T-helper 17 cell (primary cell): ENCODE measurements at places on chromosomes 6 and 20.

DNA sequence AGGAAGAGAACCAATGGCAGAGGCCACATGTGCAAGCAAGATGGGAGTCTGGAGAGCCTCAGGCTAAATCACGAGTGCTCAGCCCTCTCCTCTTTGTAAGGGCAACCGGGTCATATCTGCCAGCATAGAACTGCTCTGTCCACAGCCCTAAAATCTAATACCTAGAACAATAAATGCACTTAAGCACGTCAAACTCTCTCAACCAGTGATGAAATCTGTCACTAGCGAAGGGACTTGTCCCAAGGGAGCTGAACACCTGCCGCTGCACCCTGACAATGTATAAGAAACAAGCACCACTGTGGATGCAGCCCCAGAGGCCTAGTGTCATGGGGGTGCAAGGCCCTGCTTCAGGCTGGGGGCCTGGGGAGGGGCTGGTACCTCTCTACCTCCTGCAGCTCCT lies 82.5 kb downstream of the PRL start:
- H3K4me3 ChIP-seq, result no peak overlapping the region
- no peaks in the 10 kb centered on the region for H3K27me3 ChIP-seq

- H3K27me3 ChIP-seq, result no peaks in the 10 kb centered on the region
- peaks cover 29% of the 10 kb centered on the region for H3K4me1 ChIP-seq
- no peak within 1 kb of the TSS for H3K4me3 ChIP-seq
These were observed at the start of gene SLC18B1 for GRCh38 chr6:132797951-132798868. Gene SLC18B1, minus strand, starts transcription at chr6:132798637. Its CDS starts 181 bp downstream, at chr6:132798456.

- DNase-seq, result no peak
- H3K36me3 ChIP-seq, result peaks cover 10% of the 10 kb centered on the region
- peak overlapping the region; percentile 89 for H3K27ac ChIP-seq
- no peaks in the 10 kb centered on the region for H3K27me3 ChIP-seq
These were observed 94.6 kb upstream of the SUPT3H start for GRCh38 chr6:45472382-45472781.

GRCh38 chr6:122609881-122610689 lies at the start of gene PKIB:
Gene PKIB, plus strand, starts transcription at chr6:122610405. Its CDS starts 107,390 bp downstream, at chr6:122717795.
- H3K4me1 ChIP-seq, result peaks cover 7% of the 10 kb centered on the region
- H3K27me3 ChIP-seq, result peaks cover 34% of the 10 kb centered on the region
- H3K4me3 ChIP-seq, result peak within 1 kb of the TSS; percentile 95
- H3K36me3 ChIP-seq, result no peaks in the 10 kb centered on the region
- no peak within 1 kb of the TSS for H3K27ac ChIP-seq

DNA sequence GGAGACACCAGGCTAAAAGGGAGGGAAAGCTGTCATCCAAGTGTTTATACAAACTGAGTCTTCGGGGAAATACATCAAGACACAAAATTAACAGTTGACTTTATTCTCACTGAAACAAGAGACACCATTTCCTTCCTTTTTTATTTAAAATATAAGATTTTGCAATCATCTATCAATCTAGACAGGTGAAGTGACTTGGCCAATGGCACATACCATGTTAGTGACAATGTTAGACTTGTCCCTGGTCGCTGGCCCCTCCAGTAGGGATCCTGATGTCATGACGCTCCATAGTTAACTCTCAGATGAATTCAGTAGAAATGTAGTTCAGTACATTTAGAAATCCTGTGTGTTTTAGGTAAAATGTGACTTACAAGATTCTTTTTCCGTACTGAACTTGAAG lies 2.9 kb downstream of the SASH1 start:
- H3K27ac ChIP-seq, result no peak overlapping the region
- peaks cover 17% of the 10 kb centered on the region for H3K4me1 ChIP-seq
- DNase-seq, result no peak
- peaks cover 56% of the 10 kb centered on the region for H3K27me3 ChIP-seq

GRCh38 chr20:31675828-31676608 lies 38.3 kb downstream of the COX4I2 start:
- peak overlapping the region; percentile 97 for H3K4me3 ChIP-seq
- no peak for DNase-seq
- peaks cover 70% of the 10 kb centered on the region for H3K4me1 ChIP-seq
- H3K27me3 ChIP-seq, result no peaks in the 10 kb centered on the region
